ENCODE measurements at places on chromosomes 12 and 14.

DNA sequence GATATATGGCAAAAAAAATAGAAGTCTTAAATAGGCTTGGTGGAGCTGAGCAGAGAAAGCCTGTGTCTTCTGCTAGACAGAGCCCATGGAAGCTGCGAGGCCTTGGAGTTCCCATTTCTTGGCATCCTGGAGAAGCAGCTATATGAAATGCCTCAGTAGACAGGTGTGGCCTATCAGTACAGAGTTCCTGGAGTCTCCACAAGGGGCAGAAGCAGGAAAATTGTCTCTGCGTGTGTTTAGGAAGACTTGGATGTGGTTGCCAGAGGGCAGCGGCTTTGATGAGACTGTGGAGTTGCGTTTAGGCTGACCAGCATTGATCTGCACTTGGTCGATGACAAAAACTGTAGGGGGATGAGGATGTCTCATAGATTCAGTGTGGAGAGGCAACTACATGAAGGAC lies 334.5 kb upstream of the SEL1L start:
- DNase-seq: no peak

- no peak for DNase-seq
Observed at GRCh38 chr14:50225067-50225973, 6.1 kb downstream of the SOS2 start.

GRCh38 chr12:12365931-12366431 lies 9.1 kb downstream of the BORCS5 start:
- peak; percentile 46 for DNase-seq

DNA sequence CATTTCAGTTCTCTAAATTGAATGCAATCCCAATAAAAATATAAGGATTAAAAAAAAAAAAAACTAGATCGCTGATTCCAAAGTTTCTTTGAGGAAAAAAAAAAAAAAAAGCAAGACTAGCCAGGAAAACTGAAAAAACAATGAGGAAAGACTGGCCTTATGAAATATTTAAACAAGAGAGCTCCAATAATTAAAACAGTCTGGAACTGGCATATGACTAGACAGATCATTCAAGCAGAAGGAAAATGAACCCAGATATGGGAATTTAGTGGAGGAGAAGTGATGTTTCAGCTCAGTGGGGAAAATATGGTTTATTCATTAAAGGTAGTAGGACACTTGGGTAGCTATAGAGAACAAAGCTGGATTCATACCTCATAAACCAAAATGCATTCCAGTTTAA lies 42.0 kb upstream of the TBC1D15 start:
- DNase-seq: no peak

- no peak for DNase-seq
Observed at GRCh38 chr12:54502485-54502884, 4.9 kb downstream of the NCKAP1L start.

- no peak for DNase-seq
Observed at GRCh38 chr12:113092607-113093408, 36.3 kb downstream of the DTX1 start.

GRCh38 chr12:115541891-115542421 lies 735.5 kb downstream of the MED13L start:
- no peak for DNase-seq

DNA sequence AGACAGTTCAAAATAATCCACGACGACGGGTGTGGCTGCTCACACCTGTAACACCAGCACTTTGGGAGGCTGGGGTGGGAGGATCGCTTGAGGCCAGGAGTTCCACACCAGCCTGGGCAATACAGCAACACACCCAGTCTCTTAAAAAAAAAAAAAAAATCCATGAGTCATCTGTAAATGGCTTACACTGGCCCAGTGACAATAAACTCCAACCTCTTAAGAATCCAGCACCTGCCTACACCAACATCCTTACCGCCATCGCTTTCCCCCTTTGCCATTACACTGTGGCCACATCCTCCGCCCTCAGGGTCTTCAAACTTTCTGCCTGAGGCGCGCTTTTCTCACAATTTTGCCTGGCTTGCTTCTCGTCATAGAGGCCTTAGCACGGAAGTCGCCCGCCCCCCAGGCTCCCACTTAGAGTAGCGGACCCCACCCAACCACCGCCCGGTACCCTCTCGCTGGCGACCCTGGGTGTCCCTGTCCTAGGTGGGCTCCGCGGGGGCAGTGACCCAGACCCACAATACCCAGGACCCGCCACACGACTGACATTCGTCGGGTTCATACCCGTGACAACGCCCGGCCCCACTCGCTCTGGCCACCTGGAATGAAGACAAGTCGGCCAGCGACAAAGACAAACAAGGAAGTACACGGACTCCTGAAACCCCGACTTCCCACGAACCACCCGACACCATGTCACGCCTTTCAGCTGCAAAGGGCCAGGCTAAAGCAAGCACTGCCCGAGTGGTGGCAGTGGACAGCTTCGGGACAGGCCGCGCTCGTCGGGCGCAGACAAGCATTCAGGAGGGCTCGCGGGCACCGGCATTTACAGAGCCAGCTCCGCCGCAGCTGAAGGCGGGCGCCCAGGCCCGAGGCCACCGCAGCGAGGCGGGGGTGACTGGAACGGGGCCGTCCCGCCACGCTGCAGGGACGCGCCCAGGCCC lies 636 bp downstream of the GOLGA3 start:
- no peak for DNase-seq

- no peak for DNase-seq
Observed at GRCh38 chr14:105541218-105541875, 15.0 kb downstream of the TMEM121 start.

- DNase-seq: no peak
Observed at GRCh38 chr12:113744802-113745395, 221.2 kb downstream of the RBM19 start.

- DNase-seq: no peak
Observed at GRCh38 chr14:90317286-90317685, 14.5 kb downstream of the NRDE2 start.

DNA sequence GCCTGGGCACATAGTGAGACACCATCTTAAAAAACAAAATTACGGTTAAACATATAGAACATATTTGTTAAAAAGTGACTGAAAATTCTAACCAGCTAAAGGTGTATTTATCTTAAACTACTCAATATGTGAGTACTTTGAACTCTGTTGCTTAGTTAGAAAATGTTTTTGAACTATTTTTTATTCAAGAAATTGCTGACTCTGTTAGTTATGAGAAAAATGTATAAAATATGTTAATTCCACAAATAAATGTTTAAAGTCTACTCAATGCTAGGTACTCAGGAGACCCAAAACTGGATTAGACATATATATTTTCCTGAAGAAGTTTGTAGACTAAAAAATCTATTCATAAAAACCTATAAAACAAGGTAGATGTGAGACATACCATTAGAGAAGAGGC lies 23.0 kb upstream of the GPR33 start:
- DNase-seq: no peak

- DNase-seq: no peak
Observed at GRCh38 chr12:119181202-119181601, 2.5 kb downstream of the HSPB8 start.

DNA sequence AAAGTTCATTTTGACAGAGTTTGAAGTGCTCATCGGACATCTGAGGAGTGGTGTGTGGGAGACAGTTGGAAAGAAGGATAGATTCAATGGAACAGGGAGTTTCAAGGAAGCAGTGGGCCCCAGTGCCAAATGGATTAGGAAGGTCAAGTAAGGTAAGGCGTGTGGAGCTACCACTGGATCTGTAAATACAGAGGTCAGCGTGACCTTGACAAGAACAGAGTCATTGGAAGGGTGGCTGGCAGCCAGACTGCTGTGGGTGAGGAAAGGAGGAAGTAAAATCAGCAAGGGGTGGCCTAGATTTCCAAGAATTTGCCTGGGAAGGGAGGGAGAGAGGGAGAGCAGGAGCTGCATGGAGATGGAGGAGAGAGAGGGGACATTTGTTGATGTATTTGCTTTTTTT lies 68.2 kb upstream of the IGF1 start:
- no peak for DNase-seq

- no peak for DNase-seq
Observed at GRCh38 chr14:23183479-23183878, at the start of gene SLC7A8. TSS of gene SLC7A8 (minus strand) at chr14:23183660. CDS start at chr14:23182914, 746 bp downstream.

- no peak for DNase-seq
Observed at GRCh38 chr12:62618319-62618718, 151.7 kb downstream of the MON2 start.

GRCh38 chr12:65490250-65490649 lies 211.8 kb downstream of the MSRB3 start:
- no peak for DNase-seq

- DNase-seq: no peak
Observed at GRCh38 chr12:4169531-4169930, 104.0 kb upstream of the CCND2 start.

GRCh38 chr14:101065246-101065645 lies 161.7 kb upstream of the RTL1 start:
- no peak for DNase-seq

DNA sequence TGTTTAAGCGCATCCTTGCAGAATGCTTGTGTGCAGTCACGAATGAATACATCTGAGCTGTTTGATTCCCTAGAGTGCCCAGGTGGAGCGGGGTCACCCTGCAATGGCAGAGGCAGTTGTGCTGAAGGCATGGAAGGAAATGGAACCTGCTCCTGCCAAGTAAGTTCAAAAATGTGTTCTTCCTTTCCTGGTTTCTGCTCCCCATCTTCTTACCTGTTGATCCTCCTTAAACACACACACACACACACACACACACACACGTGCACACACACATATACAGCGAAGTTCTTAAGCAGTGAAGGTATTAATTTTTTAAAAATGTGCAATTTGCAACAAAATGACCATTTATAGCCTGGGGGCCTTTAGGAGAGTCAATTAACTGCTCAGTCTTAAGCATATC lies 33.3 kb downstream of the STAB2 start:
- no peak for DNase-seq
